ENCODE measurements at places on chromosomes 16 and 17.

DNA sequence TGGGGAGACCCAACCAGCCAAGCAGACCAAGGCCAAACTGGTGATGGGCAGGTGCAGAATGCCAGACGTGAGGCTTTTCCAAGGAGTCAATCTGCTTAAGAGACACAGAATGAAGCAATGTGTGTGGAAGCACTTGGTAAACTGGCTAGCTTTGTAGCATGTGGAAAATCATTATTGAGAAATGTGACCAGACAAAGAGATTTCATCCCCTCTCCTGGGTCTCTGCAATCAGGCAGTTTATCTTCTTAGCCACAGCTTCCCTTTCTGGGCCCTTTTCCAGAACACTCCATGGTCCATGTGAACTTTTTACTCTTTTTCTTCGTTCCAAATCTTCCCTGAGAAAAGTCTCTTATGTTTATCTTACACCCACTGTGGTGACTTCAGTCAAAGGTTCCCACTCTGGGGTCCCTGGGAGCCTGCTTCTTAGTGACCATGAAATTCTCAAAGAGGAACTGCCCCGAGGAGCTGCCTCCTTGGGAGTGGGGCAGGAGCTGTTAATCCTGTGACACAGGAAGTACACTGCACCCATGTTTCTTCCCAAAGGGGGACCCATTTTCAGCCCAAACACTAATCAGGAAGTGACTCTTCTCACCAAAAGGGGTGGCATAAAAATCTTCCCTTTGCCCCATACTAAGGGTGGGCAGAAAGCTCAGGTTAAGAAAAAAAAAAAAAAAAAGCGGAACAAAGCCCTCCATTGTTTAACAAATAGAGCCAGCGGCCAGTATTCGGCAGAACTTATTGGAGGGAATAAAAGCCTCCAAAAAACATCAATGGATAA, 346.2 kb upstream of the ASIC2 start:
- no peak for DNase-seq

- DNase-seq = no peak
Observed at GRCh38 chr16:78645657-78646056, 546.2 kb downstream of the WWOX start.

GRCh38 chr16:75064403-75065148, 52.0 kb downstream of the LDHD start:
- peak; percentile 94 for DNase-seq

DNA sequence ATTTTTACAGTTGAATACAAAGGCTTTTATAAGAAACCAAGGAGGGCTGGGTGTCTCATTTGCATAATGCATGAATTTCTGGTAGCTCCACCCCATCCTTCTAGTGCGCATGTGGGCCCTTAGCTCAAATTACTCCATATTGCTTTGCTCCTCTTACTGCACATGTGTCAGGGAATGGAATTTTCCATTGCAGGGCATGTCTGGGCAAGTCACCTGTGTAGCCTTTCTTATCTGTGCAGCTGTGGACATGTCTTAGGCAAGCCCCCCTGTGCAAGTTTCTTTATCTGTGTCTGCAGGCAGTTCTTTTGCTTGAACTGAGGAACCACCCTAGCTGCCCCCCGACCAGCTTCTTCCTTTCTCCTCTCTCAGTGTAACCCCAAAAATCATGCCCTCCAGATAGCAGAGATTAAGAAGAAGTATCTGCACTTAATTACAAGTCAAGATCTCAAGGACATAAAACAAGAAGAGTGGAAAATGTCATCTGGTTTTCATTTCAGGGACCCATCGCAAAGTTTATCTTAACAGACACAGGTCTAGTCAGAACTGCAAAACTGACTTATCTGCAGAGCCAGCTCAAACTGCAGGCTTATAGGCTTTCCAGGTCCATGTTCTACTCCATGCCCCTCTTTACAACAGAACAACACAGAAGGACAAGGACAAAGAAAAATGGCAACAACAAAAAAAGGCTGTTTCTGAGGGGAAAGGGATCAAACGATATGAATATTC, 137.9 kb upstream of the HS3ST4 start:
- DNase-seq = no peak

- DNase-seq = no peak
Observed at GRCh38 chr17:74085434-74085833, 118.0 kb upstream of the RPL38 start.

GRCh38 chr16:84699147-84699711, 571 bp upstream of the USP10 start:
- no peak for DNase-seq

GRCh38 chr17:31389657-31390381, 1.7 kb upstream of the RAB11FIP4 start:
- DNase-seq = no peak

- DNase-seq = no peak
Observed at GRCh38 chr16:49855280-49855821, 561 bp downstream of the ZNF423 start.

- no peak for DNase-seq
Observed at GRCh38 chr17:32158870-32159585, 16.7 kb downstream of the RHOT1 start.

DNA sequence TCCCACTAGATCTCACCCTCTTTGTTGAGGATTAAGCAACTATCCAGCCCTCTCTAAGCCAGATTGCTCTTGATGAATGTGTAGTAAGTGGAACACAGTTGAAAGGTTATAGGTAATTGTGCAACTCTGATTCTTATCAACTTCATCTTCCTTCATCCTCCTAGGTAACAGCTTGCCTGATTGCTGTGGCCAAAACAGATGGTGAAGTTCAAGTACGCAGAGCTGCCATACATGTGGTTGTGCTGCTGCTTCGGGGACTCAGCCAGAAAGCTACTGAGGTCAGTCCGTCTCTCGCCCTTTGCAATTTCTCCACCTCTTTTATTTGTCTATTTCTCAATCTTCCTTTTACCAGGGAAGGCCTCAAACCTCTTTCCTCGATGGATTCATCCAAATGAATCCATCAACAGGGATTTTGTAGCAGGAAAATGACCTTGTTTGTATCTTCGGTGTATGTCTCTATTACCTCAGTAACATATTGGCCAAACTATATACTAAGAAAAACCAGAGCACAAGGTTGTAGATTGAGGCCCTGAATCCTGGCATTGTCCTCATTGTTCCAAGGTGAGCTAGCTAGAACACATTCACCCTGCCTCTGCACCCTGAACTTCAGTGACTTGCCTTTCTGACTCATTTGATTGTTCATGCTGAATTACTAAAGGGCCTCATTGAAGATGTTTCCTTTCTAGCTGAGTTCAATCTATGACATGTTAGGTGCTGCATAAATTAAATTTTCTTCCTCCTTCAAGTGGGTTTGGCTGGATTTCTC, 65.1 kb upstream of the HAS3 start:
- DNase-seq = peak; percentile 72

DNA sequence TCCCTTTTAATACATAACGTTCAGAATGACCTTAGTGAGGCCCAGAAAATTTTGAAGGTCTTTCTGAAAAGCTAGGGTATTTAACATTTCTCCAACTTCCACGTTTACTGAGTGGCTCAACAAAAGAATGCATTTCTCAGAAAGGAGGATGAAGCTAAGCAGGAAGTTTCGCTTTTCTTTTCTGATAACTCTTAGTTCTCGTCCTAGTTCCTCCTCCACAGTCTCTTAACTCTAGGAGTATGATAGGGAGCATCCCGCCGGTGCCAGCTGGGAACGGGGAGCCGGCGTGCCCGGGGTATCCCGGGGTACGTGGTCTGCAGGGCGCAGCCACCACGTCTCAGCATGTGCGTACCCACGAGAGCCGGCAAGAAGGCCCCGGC, 363 bp downstream of the KARS1 start:
- DNase-seq = no peak

GRCh38 chr17:16915752-16916556, 56.0 kb downstream of the TNFRSF13B start:
- DNase-seq = no peak

DNA sequence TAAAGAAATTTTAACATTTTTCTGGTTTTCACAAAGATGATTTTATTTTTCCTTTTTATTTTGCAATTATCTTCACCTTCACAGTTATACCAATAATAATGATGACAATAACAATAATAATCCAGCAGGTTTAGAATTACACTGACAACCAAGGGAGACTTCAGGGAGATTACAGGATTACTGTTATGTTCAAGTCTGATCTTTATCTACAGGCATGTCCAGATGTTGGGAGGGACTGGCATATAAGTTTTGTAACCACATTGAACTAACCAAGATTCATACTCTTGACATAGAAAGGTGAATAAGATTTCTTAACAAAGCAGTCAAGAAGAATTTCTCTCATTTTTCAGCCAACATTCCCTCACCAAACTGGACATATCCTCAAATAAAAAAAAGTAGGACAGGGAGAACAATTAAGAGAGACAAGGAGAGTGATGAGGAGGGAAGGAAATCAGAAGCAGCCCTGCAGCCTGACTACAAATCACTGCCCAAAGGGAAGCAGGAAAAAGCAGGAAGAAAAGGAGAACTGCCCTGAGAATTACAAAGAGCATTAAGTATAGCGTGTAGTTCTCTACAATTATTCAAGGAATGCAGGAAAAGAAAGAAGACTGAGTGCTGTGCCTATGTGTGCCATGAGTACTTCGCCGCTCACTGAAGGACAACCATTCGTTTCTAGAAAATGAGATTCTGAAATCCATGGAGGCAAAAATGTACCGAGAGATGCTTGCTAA, 155.7 kb upstream of the C17orf78 start:
- DNase-seq = no peak

DNA sequence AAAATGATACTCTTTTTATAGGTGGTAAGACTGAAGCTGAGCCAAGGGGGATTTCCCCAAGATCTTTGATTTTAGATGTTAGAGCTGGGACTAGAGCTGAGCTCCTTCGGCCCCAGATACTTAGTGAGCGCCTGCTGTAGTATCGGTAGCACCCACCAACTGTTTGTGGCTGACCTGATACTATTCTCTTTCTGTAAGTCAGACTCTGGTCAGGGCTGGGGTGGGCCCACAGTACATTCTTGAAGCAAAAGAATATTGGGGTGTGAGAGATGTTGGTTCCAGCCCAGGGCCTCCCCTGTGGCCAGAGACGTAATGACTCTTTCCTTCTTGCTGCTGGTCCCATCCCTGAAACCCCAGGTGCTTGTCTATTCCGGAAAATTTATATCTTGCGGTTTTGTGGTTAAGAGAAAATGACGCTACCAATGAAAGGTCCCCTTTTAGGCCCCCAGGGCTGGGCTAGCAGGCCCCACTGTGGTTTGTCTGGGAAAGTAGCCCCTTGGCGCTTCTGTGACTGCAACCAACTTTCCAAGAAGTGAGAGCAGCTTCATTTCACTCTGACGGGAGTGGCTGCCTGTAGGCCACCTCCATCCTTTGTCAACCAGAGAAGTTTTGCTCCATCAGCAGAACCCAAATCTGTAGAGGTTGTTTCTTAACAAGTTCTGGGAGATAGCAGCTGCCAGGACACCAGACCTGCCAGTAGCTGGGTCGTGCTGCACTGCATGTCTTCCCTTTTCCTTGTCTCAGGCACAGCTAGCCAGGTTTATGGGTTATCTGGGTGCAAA, 86.4 kb upstream of the LGALS9 start:
- DNase-seq = peak; percentile 89

- DNase-seq = no peak
Observed at GRCh38 chr17:28897769-28898526, 415 bp upstream of the FLOT2 start.

DNA sequence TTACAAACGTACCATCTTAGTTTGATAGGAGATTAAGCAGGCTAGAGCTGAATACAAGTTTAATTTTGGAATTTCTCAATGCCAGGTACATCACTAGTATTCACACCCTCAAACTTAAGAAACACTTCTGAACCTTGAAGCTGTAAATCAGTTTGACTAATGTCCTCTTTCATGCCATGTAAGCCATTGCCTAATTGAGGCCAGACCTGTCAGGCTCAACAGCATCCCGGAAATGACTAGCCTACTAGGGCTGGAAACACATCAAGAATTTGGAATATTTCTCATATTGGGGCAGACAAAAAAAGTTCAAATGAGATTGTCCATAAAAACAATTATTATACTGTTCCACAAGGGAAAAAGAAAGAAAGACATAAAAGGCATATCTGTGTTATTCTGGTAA, 1.7 kb downstream of the USP32 start:
- peak; percentile 39 for DNase-seq

GRCh38 chr16:2810651-2811050, 6.4 kb upstream of the PRSS21 start:
- DNase-seq = no peak

DNA sequence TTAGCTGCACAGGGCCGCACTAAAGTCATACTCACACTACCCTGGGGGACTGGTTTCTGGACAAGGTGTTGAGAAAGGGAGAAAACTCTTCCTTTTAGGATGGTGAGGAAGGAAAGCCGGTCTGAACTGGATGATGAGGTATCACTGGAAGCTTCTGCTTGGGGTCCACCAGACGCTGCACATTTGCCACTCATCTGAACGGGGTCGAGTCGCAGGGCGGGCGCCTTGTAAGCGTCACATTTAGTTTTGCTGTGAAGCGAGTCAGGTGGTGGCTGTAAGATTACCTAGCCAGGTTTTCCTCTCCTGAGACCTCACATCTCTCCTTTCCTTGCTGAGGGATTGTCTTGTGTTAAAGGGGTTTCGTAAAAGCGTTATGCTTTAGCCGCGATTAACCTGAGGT, 2.3 kb downstream of the JPT2 start:
- DNase-seq = no peak

- DNase-seq = no peak
Observed at GRCh38 chr17:48541577-48542113, 3.3 kb downstream of the HOXB2 start.

All from GF-D8 (cell line).